Sigmoid colon (tissue), 7 donors: ENCODE measurements at places on chromosomes 2 and 18. TPM values are rescaled to one million over a fixed set of nuclear protein-coding genes. Genes with fewer than 3 reads are reported as not detected.

The TTC39C gene
- total RNA-seq = 27.8 TPM

The LYPD1 gene
- 2.7 TPM for total RNA-seq

The MYL1 gene
- not detected for total RNA-seq

The SLC23A3 gene
- total RNA-seq = 0.36 TPM

The SLC5A7 gene
- 2.9 TPM for total RNA-seq

The NEU4 gene
- total RNA-seq = 0.36 TPM

The MC4R gene
- total RNA-seq = not detected

The CELF4 gene
- 5.0 TPM for total RNA-seq

The PSMA8 gene
- not detected for total RNA-seq

The CNTNAP5 gene
- 4.5 TPM for total RNA-seq

- no peaks in the 10 kb centered on the region for H3K4me1 ChIP-seq
- peak overlapping the region; percentile 64 for H3K27ac ChIP-seq
- H3K36me3 ChIP-seq = no peaks in the 10 kb centered on the region
These were observed 31.5 kb upstream of the TANC1 start for GRCh38 chr2:158936978-158937377.

DNA sequence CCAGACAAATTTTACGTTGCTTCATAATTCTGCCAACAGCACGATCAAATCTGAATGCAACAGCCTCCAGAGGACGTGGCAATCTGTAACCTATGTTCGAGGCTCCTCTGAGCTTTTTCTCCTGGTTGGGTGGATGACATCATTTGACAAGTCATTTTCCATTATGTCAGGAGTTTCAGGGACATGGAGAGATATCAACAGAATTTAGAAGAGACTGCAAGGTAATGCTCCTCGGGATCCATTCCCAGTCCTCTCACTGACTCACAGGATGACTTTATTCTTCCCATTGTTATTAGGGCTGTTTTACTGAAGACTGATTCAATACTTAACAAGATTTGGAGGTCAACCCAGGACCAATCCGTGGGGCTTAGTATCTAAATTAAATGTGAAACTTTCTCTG, 72.5 kb upstream of the RNF152 start:
- no peak for DNase-seq
- no peaks in the 10 kb centered on the region for H3K36me3 ChIP-seq
- H3K4me3 ChIP-seq = no peak overlapping the region

- no peaks in the 10 kb centered on the region for H3K27me3 ChIP-seq
- no peak overlapping the region for H3K27ac ChIP-seq
- H3K36me3 ChIP-seq = no peaks in the 10 kb centered on the region
These were observed 1247.1 kb upstream of the NXPH2 start for GRCh38 chr2:140027320-140027719.

DNA sequence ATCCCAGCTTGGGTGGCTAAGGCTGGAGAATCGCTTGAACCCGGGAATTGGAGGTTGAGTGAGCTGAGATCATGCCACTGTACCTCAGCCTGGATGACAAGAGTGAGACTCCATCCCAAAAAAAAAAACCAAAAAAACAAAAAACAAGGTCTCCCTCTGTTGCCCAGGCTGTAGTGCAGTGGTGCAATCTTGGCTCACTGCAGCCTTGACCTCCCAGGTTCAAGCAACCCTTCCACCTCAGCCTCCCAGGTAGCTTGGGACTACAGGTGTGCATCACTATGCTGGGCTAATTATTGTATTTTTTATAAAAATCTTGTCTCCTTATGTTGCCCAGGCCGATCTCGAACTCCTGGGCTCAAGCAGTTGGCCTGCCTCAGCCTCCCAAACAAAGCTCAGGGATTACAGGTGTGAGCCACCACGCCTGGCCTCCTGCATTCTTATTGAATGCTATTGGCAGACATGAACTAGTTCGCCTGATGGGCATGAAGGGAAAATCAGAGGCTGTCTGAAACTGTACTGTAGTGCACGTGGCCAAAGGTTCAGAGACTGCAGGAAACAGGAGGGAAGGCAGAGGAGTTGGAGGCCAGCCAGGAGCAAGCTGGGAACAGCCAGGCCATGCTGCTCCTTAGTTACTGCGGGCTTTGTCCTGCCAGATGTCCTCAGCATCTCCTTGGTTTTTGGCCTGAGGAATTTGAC, 16.0 kb upstream of the ASXL2 start:
- H3K27ac ChIP-seq = no peak overlapping the region
- H3K4me3 ChIP-seq = no peak overlapping the region
- no peaks in the 10 kb centered on the region for H3K36me3 ChIP-seq
- no peaks in the 10 kb centered on the region for H3K4me1 ChIP-seq

DNA sequence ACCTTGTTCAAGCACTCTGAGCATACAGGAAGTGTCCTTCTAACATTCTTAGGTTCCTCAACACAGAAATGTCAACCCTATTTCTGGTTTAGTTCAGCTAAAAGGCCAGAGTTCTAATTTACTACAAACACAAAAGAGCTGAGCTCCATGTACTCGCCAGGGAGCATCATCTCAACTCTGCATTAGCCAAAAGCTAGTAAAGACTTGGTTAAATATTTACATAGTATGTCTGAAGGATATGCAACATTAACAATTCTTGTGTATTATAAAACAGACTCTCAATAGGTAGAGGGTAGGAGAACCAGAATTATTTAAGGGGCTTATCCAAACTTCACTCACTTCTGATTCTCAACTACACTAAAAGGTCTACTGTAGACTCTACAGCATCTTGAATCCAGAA, 154.6 kb downstream of the THADA start:
- no peaks in the 10 kb centered on the region for H3K27me3 ChIP-seq
- H3K27ac ChIP-seq = peak overlapping the region; percentile 54
- peaks cover 28% of the 10 kb centered on the region for H3K4me1 ChIP-seq
- no peak for DNase-seq
- H3K4me3 ChIP-seq = no peak overlapping the region

GRCh38 chr18:22346401-22346952, 71.2 kb downstream of the CTAGE1 start:
- DNase-seq = no peak
- H3K36me3 ChIP-seq = no peaks in the 10 kb centered on the region
- H3K4me3 ChIP-seq = peak overlapping the region; percentile 1
- peak overlapping the region; percentile 58 for H3K27ac ChIP-seq

GRCh38 chr18:13574355-13574754, 152.0 kb downstream of the FAM210A start:
- no peaks in the 10 kb centered on the region for H3K27me3 ChIP-seq
- H3K27ac ChIP-seq = no peak overlapping the region
- no peak for DNase-seq
- H3K4me3 ChIP-seq = no peak overlapping the region

DNA sequence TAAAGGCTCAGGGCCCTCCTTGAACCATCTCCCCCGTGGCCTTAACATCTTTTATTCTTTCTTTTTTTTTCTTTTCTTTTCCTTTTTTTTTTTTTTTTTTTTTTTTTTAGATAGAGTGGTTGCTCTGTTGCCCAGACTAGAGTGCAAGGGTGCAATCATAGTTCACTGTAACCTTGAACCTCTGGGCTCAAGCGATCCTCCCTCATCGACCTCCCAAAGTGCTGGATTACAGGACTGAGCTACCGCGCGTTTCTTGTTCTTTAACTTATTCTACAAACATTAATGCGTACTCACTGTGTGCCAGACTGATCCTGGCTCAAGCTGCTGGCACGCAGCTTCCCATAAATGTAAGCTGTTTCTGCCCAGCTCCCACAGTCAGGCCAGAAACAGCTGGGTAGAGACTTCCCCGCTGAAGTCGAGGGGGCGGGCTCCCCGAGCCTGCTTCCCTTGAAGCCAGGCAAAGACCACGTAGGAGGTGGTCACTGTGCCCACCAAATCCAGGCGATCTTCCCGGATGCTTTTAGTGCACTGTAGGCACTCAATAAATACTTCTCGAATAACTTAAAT, 29.2 kb upstream of the ATP6V1B1 start:
- H3K4me1 ChIP-seq = peaks cover 14% of the 10 kb centered on the region
- no peak overlapping the region for H3K27ac ChIP-seq
- H3K27me3 ChIP-seq = peaks cover 40% of the 10 kb centered on the region
- H3K36me3 ChIP-seq = no peaks in the 10 kb centered on the region
- DNase-seq = no peak

DNA sequence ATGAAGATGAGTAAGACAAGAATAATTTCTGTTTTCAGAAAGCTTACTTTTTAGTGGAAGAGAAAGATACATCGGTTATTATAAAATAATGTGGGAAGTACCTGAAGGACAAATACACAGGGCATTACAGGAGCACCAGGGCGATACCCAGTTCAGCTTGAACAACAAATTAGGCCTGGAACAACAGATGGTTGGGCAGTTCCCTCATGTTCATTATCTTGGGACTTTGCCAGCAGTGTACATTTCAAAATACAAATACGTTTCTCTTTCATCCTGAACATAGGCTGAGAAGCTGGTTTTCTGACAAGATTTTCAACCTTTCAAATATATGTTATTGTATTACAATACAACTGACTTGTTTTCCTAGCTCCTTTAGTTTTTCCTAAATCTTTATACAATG, 79.6 kb downstream of the TGIF1 start:
- H3K4me3 ChIP-seq = no peak overlapping the region
- H3K4me1 ChIP-seq = no peaks in the 10 kb centered on the region
- H3K36me3 ChIP-seq = no peaks in the 10 kb centered on the region
- no peaks in the 10 kb centered on the region for H3K27me3 ChIP-seq

GRCh38 chr18:9708434-9709303, 568 bp downstream of the RAB31 start:
- no peaks in the 10 kb centered on the region for H3K36me3 ChIP-seq
- H3K27ac ChIP-seq = peak overlapping the region; percentile 98
- peaks cover 54% of the 10 kb centered on the region for H3K4me1 ChIP-seq
- H3K4me3 ChIP-seq = peak overlapping the region; percentile 98

DNA sequence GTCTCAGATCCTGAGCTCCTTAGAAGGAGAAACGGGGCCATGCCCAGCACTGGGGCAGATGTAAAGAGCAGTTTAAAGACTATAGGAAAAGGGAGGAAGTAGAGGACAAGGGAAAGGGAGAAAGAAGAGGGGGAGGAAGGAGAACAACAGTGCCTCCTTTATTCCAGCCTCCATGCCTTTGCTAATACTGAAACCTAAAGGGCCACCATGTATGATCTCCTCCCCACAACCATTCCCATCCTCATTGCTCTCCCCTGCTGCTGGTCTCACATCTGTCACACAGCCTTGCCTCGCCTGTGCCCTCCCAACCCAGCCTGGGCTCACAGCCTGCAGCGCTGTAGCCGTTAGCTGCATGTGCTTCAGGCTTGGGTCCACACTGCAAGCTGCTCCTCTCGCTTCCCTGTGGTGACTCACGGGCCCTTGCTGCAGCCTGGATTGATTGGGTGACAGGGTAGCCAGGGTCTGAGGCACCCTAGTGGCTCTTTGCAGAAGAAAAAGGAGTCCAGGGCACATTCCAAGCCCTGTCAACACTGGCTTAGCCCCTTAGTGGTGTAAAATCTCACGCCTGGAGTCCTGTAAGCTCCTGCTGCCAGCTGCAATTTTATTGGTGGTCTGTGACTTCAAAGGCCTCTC, 281.9 kb downstream of the SRBD1 start:
- no peak for DNase-seq
- no peak overlapping the region for H3K4me3 ChIP-seq
- H3K27ac ChIP-seq = no peak overlapping the region
- H3K36me3 ChIP-seq = no peaks in the 10 kb centered on the region
- no peaks in the 10 kb centered on the region for H3K4me1 ChIP-seq
- no peaks in the 10 kb centered on the region for H3K27me3 ChIP-seq

GRCh38 chr2:44786045-44786816, 155.3 kb upstream of the SIX3 start:
- no peak for DNase-seq
- no peaks in the 10 kb centered on the region for H3K27me3 ChIP-seq
- H3K4me3 ChIP-seq = no peak overlapping the region
- H3K27ac ChIP-seq = no peak overlapping the region
- no peaks in the 10 kb centered on the region for H3K4me1 ChIP-seq

DNA sequence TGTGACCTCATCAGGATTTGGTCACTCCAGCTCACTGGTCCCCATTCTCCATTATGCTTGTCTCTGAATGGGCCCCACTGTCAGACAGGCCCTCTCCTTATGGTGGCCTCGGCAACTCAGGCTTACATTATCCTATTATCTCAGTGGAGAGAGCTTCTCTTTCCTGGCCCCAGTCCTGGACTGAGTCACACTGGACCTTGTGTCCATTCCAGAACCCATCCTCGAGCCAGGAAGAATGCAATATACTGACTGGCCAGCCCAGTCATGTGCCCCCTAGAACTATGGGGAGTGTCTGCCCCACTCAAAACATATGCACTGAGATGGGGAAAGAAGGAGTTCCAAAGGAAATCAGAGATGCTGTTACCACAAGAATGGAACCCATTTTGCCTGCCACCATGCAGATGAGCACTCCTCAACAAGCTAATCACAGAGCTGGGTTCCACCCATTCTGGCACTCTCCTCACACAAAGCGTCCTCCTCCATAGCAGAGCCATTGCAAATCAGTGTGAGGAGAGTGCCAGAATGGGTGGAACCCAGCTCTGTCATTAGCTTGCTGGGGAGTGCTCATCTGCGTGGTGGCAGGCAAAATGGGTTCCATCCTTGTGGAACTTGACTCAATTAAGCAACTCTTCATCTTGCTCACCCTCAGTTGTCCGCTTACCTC, 71.9 kb downstream of the CHRNA1 start:
- H3K4me1 ChIP-seq = no peaks in the 10 kb centered on the region
- H3K27ac ChIP-seq = no peak overlapping the region
- H3K36me3 ChIP-seq = no peaks in the 10 kb centered on the region
- DNase-seq = no peak
- H3K27me3 ChIP-seq = no peaks in the 10 kb centered on the region

GRCh38 chr2:190635781-190636180, 13.1 kb upstream of the NAB1 start:
- H3K27ac ChIP-seq = peak overlapping the region; percentile 81
- no peak for DNase-seq
- H3K27me3 ChIP-seq = no peaks in the 10 kb centered on the region
- H3K4me3 ChIP-seq = no peak overlapping the region
- no peaks in the 10 kb centered on the region for H3K4me1 ChIP-seq

DNA sequence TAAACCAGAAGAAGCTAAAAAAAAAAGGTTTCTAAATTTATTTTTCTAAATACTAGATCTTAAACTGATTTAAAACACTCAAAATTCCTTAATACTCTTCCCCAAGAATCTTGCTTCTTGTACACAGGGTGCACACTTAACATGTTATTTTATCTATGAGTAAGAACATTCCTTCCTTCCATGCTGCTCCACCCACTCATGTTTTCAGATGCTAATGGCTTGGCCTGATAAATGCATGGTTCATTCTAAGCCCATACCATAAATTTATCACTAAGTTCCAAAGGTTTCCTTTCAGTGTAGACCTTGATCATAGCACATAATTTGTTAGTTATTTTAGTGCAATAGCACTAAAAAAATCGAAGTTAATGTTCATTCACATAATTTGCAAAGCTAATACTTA, 8.1 kb downstream of the FBXO48 start:
- H3K4me1 ChIP-seq = no peaks in the 10 kb centered on the region
- H3K36me3 ChIP-seq = no peaks in the 10 kb centered on the region
- DNase-seq = no peak
- H3K4me3 ChIP-seq = no peak overlapping the region

DNA sequence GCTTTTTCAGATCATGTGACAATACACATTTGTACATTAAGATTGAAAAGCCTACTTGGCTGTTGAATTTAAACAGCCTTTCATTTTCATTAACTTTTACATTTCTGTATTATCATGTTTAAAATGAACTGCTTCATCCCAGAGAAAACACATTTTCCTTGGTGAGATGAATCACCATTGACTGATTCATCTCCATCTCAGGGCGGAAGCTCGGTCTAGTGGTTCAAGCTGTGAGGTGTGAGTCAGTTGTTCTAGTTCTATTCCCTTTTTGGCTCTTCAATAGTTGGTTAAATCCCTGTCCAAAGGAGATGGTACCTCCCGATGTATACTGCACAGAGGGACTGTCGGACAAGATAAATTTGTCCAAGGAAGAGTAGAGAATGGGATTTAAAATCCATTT, 189.7 kb downstream of the ADCYAP1 start:
- DNase-seq = no peak
- H3K4me1 ChIP-seq = no peaks in the 10 kb centered on the region
- no peaks in the 10 kb centered on the region for H3K27me3 ChIP-seq
- no peaks in the 10 kb centered on the region for H3K36me3 ChIP-seq
- H3K4me3 ChIP-seq = no peak overlapping the region
